NCI-H2081 (cell line): ENCODE measurements at places on chromosomes 5 and 9.

- no peak for DNase-seq
Observed at GRCh38 chr9:87206064-87206661, 258.9 kb upstream of the GAS1 start.

GRCh38 chr9:137286975-137287383 is 9.5 kb downstream of the TOR4A start:
- peak; percentile 58 for DNase-seq

DNA sequence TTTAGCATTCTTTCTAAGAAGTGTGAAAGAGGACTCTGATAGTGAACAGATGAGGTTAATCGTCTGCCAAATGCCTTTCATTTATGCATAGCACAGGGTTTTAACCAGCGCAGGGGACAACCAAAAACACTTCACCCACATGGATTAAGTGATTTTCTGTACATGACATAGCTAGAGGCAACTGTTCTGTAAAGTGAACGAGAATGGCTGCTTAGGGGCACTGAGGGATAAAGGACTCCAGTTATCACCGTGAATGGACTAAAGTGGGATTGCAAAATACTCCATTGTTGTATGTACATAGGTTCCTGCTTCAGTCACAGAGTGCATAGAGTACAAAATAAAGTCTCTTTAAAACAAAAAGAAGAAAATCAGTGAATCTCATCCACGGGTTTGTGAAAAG is 456.8 kb downstream of the DMAC1 start:
- DNase-seq = no peak

DNA sequence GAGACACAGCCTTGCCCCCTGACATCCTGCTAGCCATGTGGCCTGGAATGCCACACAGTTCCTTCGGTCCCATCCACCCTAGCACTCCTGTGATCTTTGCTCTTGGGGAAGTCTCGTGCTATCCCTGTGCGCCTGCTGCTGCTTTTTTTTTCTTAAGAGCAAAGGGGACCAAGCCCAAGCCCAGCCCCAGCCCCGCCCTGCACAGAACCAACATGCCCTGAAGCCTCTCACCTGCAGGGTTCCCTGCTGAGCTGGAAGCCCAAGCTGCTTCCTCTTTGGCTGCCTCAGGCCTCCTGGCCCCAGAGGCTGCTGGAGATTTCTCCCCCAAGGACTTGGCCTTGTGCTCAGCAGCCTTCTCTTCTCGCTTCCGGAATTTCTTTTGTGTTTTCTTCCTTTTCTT is 1.8 kb downstream of the SURF6 start:
- DNase-seq = peak; percentile 59

GRCh38 chr9:135023088-135023785 is 64.2 kb upstream of the OLFM1 start:
- DNase-seq = no peak

GRCh38 chr9:126635061-126635460 is 21.3 kb downstream of the LMX1B start:
- no peak for DNase-seq

GRCh38 chr5:134989266-134989830 is 21.6 kb downstream of the CATSPER3 start:
- no peak for DNase-seq

- no peak for DNase-seq
Observed at GRCh38 chr5:130836729-130837649, 328.1 kb downstream of the HINT1 start.

DNA sequence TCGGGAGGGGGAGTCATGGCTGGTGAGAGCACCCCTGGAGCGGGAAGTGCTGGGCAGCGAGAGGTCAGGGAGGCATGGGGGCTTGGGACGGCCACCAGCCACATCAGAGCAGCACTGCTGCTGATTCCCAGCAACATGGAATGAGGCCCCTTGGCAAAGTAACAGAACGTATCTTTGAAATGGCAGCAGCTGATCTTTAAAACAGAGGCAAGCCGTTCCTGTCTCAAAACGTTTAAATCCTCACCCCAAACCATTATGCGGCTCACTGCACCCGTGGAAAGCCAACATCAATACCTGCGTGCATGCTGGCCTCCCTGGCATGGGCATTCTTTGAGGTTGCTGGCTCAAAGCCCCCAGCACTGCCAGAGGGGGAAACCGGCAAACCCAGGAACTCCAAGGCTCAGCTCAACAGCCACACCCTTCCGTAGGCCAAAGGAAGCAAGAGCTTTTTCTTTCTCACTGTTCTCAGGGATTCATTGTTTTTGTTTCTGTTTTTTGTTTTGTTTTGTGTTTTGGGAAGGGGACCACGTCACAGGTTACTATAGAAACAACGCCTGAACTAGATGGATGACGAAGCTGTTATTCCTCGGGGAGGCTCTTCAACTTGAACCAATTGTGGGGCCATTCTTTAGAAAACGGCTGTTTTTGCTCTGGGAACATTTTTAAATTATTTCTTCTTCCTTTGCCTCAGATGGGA is 28.1 kb upstream of the OBP2B start:
- no peak for DNase-seq

- no peak for DNase-seq
Observed at GRCh38 chr5:55104036-55104772, 1.8 kb downstream of the GZMA start.

DNA sequence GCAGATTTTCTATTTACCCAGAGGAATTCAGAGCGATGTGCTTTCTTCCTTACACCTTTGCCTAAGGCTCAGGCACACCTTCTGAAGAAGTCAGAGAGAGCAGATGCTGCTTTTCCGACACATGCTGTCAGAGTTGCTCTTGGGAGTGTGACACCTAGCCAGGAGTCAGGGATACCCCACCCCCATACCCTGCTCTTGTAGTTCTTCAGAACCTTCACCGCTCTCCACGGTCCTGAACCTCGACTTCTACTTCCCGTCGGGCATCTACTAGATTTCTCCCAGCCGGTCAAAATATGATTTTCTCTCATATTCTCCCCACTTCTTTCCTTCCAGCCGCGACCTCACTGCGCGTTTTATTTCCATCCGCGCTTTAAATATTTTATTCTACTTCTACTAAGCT is 1.7 kb downstream of the GRIN3A start:
- no peak for DNase-seq

GRCh38 chr9:115333277-115334070 is 215.5 kb upstream of the TNC start:
- no peak for DNase-seq

DNA sequence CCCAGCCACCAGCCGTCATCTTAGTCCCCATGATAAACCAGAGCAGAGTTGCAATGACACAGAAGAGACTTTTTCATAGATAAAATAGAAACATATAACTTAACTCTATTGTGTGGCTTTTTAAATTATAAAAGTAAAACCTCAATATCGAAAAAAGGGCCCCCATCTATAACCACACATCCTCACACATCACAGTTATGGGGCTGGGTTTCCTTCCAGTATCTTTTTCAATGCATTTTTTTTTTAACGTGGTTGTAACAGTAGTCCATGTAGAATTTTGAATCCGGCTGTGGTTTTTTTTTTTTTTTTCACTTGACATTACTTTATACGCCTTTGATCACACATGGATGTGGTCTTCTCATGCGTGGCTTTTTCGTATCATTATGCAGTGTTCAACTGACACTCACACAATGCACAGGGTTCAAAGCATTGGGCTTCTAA is 77.4 kb downstream of the CFAP77 start:
- no peak for DNase-seq

GRCh38 chr5:90940227-90940995 is 381.8 kb downstream of the ADGRV1 start:
- peak; percentile 40 for DNase-seq
